ENCODE measurements at places on chromosomes 7 and 10.

- DNase-seq: no peak
These were observed 56.2 kb upstream of the GDF10 start for GRCh38 chr10:47243791-47244190.

DNA sequence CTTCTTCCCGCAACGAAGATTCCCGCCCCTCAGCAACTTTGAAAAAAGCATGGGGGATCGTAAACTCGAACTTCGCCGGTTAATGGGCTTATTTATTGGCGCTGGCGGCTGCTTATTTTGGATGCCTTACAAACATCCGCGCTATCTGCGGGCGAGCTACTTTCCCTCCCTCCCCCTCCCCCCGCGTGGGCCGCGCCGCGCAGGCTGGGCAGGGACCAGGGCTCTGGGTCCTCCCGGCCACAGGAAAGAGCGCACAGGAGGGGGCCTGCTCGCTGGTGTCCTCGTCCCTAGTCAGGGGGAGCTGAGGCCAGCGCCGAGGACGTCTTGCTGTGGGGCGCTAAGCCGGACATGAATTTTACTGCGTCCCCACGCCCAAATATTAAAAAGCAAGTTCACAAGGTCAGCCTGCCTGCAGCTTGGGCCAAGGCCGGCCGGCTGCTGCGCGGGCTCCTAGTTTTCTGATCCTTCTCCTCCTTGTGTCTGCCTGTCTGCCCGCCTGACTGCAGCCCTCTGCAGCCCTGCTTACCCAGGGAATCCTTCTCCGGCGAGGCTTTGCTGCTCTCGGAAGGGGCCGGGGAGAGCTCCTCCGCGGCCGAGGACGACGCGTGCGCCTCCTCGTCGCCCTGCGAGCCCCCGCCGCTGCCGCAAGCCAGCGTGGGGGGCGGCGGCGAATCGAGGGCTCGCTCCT lies 1.2 kb downstream of the HOXA10 start:
- peak; percentile 19 for DNase-seq

DNA sequence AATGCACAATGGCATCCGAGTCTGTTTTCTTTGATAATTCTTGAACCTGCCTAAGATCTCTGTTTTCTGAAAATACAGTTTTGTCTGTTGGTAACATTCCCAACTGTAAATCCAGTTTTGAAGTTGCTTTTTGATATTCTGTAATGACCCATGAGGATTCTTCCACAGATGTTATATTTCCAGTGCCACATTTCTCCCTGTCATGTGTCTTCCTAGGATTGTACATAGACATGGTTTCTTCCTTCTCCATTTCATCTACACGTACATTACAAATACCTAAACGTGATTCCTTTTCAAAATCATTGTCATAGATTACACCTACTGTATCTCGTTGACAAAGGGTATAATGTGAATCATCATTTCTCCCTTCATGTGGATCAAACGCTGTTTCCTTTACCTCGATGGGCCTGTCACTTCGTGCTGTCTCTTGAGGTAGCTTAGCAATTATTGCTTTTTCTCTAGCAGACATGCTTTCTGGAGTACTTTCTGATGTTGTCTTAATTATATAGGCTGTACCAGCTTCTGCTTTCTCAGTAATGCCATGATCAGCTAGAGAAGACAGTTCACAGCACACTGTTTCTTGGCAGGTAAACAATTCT lies 40.3 kb downstream of the PPP1R3A start:
- DNase-seq: no peak

- DNase-seq: peak; percentile 24
These were observed 84.5 kb downstream of the SRPK2 start for GRCh38 chr7:105304040-105304895.

DNA sequence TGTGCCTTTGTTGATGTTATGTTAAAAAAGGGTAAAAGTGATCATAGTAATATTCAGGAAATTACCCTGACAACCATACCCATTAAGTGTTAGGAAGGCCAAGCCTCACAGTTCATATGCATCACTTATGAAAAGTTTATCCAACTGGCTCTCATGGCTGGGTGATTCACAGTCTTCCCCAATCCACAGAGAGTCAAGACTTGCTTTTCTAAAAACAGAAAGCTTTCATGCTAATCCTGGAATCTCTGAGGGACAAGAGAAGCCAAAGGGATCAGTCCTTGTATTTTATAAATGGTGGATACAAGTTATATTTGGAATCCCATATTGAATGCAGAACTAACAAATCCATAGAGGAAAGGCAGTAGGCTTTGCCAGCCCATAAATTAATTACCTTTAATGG lies 218.3 kb downstream of the JAZF1 start:
- DNase-seq: no peak

GRCh38 chr10:43202224-43202656 lies 64.0 kb downstream of the CSGALNACT2 start:
- DNase-seq: peak; percentile 77

DNA sequence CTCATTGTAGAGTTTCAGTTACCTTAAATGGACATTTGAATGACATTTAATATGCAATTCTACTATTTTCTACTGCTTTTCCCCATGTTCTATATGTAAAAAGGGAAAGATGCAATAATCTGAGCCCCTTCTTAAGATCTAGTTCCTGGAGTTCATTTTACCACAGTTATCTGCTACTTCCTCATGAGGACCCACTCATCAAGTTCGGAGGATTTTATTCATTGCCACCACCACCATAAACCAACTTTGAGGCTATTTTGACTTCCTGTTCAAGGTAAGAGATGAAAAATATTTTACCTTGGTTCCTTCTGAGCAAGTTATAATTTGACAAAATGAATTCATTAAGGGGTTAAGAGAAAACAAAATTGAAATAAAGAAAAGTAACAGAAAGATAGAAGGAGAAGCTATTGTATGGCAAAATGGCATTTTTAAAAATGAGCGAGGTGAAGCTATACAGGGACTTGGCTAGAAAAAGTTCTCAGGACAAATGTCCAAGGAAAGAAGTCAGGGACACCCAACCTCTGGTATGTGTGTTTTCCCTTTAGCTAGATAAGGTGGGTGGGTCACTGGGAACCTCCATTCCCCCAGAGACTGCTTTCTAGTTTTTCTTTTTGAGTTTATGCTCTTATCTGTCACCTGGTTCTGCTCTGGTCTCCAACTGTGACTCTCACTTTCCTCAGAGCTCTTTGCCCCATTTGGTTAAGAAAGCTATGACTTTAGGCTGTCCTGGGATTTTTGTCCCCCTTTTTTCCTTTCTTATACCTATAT lies 14.9 kb upstream of the FAM3C start:
- DNase-seq: no peak

GRCh38 chr7:128010391-128011127 lies 20.7 kb downstream of the LRRC4 start:
- no peak for DNase-seq

DNA sequence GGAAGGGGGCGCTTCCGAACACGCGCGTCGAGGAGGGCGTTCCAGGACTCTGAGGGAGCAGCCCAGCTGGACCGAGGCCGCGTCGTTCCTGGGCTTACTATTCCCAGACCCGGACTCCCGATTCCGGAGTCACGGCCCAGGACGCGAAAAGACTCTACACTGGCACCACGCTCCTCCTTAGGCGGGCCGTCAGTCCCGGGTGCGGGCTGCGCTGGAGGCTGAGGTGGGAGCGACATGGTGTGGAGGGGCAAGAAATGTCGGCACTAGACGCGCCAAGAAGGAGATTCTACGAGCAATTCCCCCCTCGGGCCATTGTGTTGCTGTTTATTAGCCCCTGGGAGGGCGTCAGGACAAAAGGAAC lies 584 bp upstream of the RUNDC3B start:
- DNase-seq: no peak

GRCh38 chr7:12982178-12982577 lies 294.7 kb downstream of the ARL4A start:
- no peak for DNase-seq

GRCh38 chr7:22427104-22427503 lies 70.2 kb upstream of the RAPGEF5 start:
- no peak for DNase-seq

DNA sequence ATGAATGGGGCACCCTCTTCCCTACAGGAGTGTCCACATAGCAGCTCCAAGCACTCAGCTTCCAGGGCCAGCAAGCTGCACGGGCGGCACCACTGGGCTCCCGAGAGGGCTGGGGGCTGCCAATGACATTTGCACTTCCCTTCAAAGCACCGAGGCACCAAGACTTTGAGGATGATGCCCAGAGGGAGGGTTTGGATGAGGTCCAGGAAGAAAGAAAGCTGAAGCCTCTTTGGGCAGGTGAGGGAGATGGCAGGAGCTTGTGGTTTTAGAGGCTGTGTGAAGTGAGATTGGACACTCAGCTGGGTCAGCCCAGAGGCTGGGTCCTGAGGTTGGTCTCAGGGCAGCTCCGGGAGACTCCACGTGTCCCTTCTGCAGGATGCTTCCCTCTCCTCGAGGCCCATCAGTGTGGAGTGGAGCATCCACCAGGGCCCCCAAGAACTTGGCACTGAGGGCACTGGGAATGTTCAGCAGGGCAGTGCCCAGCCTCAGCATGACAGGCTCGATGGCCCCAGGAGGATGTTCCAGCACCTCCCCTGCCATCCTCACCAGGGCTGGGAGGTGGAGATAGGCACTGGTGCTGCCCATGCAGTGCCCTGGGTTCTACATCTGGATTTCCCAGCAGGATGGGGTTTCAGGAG lies 54.9 kb upstream of the IGFBP3 start:
- no peak for DNase-seq

- no peak for DNase-seq
These were observed 55.1 kb downstream of the MGMT start for GRCh38 chr10:129522041-129522585.

GRCh38 chr7:41809940-41810576 lies 107.2 kb upstream of the INHBA start:
- DNase-seq: no peak

- no peak for DNase-seq
These were observed 63.4 kb upstream of the DDC start for GRCh38 chr7:50628434-50629084.

DNA sequence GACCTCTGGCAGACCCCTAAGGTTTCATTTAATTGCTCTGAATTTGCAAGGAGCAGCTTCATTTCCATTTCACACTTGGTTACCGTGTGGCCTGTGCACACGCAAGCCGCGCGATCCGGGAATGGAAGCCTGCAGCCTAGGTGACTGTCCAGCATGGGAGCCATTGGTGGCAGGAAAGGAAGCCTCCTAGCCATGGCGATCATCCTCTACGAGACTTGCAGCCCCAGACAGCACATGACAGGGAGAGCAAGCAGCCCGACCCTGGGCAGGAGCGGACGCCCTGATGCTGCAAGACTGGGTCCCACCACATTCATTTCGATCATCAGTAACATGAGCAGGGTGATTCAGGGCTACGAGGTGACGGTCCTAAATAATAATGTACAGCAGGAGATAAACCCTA lies 33.9 kb downstream of the C10orf143 start:
- DNase-seq: no peak

- peak; percentile 49 for DNase-seq
These were observed 488 bp downstream of the EIF4H start for GRCh38 chr7:74174606-74175082.

- DNase-seq: no peak
These were observed 130.9 kb downstream of the BMPER start for GRCh38 chr7:34036051-34036920.

DNA sequence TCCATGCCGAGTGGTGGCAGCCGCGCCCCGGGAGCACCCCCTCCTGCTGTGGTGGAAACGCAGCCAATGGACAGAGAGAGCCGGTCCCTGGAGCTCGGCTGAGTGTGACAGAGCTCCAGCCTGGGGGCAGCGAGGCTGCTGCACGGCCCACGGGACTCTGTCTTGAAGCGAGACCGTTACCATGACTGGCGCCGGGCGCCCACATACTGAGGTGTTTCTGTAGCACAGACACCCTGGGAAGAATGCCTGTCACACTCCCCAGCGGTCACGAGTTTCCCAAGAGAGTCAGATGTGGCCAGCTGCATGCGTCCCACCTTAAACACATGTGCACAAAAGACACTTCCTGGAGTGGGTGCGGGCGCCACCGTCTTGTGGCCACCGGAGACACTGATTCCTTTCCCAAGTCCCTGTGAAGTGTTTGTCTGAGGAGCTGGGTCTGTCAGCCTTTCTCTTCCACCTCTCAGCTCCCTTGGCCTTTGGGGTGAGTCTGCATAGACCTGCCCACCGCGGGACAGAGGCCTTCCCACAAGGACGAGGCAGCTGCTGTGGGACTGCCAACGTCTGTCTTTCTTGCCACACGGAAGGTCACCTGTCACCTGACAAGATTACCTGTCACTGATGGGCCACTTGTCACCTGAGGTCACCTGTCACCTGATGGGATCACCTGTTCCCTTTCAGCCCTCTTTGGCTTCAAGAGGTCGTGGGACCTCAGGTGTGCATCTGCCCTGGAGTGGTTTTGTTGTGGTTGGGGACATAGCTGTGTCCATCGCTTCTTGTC lies 94.6 kb downstream of the DNAJB6 start:
- peak; percentile 2 for DNase-seq

GRCh38 chr10:42645103-42645502 lies 6.7 kb upstream of the ZNF33B start:
- DNase-seq: no peak

GRCh38 chr7:86600506-86601290 lies 43.0 kb upstream of the GRM3 start:
- no peak for DNase-seq

DNA sequence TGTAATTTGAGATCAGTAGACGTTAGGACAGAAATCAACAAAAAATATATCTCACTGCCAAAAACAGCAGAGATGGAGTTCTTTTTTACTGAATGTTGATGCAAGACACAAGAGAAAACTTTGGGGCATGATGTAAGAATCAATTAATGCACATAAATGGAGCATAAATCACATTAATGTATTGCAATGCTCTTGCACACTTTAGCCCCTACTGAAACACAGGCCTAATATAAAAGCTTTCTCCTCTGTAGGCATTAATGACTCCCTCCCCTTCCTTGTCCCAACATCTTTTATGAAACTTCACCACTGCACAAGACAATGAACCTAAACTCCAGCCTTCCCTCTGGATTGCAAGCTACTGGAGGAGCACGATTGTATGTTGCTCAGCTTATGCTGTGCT lies 58.8 kb downstream of the CACNA2D1 start:
- DNase-seq: no peak

DNA sequence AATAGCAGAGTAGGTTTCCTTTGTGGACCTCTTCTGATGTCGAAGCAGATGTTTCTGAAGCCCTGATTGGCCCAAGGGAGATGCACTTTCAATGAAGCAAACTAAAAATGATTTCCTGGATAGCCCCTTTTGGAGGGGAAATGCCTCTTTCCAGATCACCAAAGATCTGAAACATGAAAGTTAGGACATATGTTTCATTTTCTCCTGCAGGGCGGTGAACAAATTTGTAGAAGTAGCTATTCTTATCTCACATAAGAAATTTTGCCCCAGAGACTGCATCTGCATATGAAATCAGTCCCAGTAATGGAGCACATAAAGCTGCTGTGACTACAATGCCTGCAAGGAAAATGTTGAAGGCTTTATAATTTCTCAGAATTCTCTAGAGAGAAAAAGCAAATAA lies 56.0 kb downstream of the THSD7A start:
- DNase-seq: no peak

Measured in stimulated activated CD4-positive, alpha-beta T cell treated with anti-CD3 and anti-CD28 coated beads, Interleukin-15, amount 100 ng/mL, for 24 hours (primary cell).